GM23248 (cell line): ENCODE measurements at places on chromosomes 6 and 20. TPM values are rescaled to one million over a fixed set of nuclear protein-coding genes. Genes with fewer than 3 reads are reported as not detected.
A peak's percentile ranks its signal among the peaks of the same experiment; 100 is the strongest.

DNA sequence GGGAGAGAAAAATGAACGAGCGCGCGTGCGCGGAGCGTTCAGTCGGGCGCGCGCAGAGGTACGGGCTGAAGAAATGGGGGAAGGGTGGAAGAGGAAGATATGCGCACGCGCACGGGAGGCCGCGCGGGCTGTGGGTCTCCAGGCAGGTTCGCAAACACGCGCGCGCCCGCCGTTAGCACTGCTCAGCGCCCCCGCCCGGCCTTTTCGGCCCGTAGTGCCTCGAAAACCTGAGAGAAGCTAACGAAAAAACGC, 393 bp downstream of the BCLAF1 start:
- peak; percentile 97 for DNase-seq

DNA sequence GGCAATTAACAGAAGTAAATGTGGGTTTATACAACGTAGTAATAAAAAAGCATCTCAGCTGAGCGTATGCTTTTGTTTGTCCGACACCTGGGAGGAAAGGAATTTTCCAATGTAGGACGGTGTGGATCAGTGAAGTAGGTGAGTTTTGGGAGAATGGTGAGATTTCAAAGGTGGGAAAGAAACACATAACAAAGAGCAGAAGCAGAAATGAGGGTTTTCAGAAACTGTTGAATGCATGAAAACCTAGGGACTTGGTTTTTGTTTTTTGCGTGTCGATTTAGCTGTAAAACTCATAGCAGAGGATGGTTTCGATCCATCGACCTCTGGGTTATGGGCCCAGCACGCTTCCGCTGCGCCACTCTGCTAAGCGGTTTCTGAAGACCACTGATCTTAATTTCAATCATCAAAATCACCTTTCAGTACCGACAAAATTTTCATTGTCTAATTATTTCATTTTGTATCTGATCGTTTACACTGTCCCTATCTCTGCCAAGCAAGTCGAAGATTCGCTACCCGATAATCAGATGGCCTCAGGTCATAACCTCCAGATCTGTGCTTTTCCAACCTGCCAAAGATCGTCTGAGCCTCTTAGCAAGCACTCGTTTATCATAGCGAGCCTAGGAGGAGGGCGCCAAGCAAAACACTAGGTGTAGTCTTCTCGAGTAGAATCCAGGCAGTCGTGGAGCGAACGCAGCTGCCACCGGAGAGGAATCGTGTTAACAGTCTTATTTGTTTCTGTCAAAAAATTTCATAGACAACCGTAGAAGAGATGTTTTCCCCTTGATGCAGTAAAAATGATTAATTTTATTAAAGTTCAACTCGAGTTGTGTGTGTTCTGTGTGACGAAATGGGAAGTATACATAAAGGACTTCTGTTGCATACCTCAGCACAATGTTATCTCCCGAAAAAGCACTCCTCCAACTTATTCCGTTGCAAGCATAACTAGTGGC, 20.9 kb upstream of the POM121L2 start:
- peak; percentile 50 for DNase-seq

- DNase-seq, result peak; percentile 67
Observed at GRCh38 chr20:358891-359555, 12.1 kb downstream of the NRSN2 start.

EDN3 gene
- polyA plus RNA-seq, result not detected in 2 replicates

GRCh38 chr20:44489931-44490330, 14.3 kb downstream of the TTPAL start:
- DNase-seq, result no peak

DNA sequence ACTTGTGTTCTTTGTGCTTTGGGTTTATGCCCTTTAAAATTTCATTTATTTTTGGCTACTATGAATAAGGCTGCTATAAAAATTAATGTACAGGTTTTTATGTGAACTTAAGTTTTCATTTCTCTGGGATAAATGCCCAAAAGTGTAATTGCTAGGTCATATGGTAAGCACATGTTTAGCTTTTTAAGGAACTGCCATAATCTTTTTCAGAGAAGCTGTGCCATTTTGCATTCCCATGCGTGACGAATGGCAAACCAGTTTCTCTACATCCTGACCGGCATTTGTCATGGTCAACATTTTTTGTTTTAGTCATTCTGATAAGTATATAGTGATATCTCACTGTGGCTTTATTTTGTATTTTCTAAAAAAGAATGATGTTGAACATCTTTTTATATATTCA, 236.0 kb upstream of the SGK1 start:
- DNase-seq, result no peak

DNA sequence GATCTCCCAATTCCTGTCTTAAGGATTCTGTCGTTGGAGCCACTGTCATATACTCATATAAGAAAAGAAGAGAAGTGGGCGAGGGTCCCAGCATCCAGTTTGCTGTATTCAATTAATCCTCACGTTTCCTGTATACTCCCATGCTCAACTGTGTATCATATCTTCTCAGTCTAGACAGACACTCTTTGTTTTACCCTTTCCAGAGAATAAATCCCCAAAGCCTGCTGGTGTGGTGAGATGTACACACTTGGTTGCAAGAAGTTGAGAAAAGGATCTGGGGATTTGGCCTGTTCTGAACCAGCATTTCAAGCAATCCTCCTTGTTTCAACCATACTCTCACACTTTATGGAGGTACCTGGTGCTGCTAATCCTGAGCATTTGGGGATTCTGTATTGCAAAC, 3.1 kb downstream of the TPMT start:
- no peak for DNase-seq

SAMD10 gene
- polyA plus RNA-seq, result 1.3 and 1.7 TPM in 2 replicates

- DNase-seq, result no peak
Observed at GRCh38 chr6:43831191-43831590, 61.2 kb downstream of the VEGFA start.

DNA sequence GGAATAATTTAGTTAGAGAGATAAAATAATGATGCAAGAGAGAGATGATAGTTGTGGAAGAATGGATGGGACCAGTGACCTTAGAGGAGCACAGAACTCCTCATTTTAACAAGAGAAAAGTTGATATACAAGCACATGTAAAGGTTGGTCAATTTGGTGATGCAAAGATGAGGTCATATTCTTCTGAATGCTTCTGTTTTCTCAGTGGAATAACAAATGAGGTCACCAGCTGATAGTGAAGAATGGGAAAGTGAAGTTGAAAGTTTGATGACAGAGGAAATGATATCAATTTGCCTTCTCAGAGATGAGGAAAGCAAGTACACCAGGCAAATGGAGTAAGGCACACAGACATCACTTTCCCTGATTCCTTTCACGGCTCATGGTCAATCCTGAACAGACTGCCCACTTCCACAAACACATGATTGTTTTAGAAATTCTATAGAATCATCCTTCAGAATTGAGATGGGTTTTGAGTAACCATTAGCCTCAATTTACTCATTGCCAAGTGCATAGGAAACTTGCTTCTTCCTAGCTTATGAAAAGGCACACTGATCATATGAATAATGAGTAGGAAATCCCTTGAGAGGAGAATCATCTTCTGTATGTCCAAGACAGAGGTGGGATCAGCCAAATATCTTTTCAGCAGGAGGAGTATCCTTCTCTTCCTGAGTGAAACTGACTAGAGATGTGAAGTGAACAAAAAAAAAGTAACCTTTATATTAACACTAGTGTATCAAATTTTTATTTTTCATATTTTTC, 82.4 kb upstream of the TCF21 start:
- peak; percentile 41 for DNase-seq

- peak; percentile 35 for DNase-seq
Observed at GRCh38 chr6:106145741-106146227, 59.6 kb downstream of the PRDM1 start.

GRCh38 chr6:131831392-131831791, 23.6 kb downstream of the ENPP1 start:
- peak; percentile 39 for DNase-seq

DNA sequence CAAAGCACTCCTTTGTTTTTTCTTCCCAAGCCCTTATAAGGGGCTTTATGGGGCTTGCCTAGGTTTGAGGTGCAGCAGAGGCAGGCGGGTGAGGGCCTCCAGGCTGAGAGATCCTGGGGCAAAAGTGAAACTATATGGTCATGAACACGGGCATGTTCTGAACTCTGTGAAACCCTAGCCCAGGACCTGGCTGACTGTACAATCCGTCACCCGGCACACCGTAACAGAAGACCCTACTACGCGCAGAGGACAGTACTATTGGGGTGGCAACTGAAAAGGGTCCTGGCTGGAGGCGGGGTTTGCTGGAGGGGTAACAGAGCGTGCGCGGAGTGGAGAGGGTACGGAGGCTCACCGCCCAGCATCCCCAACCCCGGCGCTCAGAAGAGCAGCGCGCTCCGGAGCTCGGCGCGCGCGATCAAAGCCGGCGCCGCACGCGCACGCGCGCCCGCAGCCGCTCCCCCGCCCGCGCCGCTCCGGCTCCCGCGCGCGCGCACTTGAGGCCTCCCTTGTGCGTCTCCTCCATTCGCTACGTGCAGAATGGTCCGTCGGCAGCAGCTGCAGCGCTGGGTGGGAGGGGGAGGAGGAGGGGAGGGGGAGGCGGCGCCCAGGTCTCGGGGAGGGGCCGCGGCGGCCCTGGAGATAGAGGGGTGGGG, 54.2 kb downstream of the MRPL14 start:
- DNase-seq, result peak; percentile 92

ME1 gene
- 10.0 and 11.6 TPM in 2 replicates for polyA plus RNA-seq

AKAP12 gene
- 20.4 and 24.6 TPM in 2 replicates for polyA plus RNA-seq

SLC52A3 gene
- not detected in 2 replicates for polyA plus RNA-seq

GRCh38 chr20:37096415-37097041, 731 bp upstream of the RBL1 start:
- DNase-seq, result no peak

- peak; percentile 89 for DNase-seq
Observed at GRCh38 chr6:106199998-106200397, 113.9 kb downstream of the PRDM1 start.

ADGRG6 gene
- 0.38 and 0.47 TPM in 2 replicates for polyA plus RNA-seq
